ENCODE measurements at places on chromosomes 5 and 9.

- DNase-seq: no peak
Observed at GRCh38 chr5:67515020-67515689, 318.6 kb upstream of the CD180 start.

DNA sequence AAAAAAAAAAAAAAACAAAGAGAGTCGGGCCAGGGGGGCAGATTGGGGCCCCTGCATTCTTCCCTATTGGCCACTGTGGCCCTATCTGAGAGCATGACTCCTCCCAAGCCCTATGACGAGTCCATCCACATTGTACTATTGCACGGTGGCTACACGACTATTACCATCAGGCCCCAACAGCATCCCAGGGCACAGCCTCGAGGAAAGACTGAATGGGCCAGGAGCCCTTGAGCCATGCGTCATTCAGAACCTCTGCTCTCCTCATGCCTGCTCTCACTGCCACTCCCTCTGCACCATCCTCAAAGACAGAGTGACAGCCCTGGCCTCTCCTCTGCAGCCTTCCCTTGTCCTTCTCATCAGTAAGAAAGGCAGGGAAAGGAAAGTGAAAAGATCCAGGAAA lies 20.2 kb upstream of the ORM1 start:
- no peak for DNase-seq

- no peak for DNase-seq
Observed at GRCh38 chr9:4416467-4416866, 73.8 kb upstream of the SLC1A1 start.

DNA sequence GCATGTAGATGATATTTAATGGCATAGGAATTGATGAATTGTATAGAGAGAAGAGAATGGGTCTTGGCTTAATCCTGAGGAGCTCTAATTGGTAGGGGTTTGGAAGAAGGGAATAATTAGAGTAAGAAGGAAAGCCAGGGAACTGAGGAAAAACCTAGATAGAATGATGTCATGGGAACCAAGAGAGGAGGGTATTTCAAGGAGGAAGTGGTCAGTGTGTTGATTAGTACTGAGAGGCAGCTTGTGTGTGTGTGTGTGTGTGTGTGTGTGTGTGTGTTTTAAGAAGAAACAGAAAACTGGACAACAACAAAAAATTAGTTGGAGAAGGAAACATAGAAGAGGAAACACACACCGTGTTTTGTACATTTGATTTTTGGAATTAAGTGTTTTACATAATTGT lies 42.8 kb downstream of the MAST4 start:
- no peak for DNase-seq

Measured in cardiac fibroblast (primary cell).